Stimulated activated CD8-positive, alpha-beta memory T cell treated with anti-CD3 and anti-CD28 coated beads, Interleukin-7, amount 100 ng/mL, for 1 hour (primary cell): ENCODE measurements at places on chromosomes 6 and 20.

DNA sequence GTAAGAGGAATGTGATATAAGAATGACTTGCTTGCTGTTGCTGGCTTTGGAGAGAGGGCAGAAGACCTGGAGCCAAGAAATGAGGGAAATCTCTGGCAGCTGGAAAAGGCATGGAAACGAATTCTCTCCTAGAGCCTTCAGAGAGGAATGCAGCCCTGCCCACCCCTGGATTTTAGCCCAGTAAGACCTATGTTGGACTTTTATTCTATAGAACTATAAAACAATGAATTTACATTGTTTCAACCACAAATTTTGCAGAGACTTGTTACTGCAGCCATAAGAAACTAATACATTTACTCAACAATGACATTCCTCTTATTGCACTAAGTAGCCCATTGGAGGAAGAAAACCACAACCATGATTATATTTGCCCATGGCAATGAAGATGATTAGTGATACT is 39.5 kb upstream of the PREP start:
- DNase-seq: no peak

- no peak for DNase-seq
Measured at GRCh38 chr6:18293076-18293904, 29.0 kb upstream of the DEK start.

GRCh38 chr6:165486183-165487137 is 176.6 kb downstream of the PDE10A start:
- DNase-seq: no peak

- no peak for DNase-seq
Measured at GRCh38 chr6:25297039-25297441, 17.9 kb downstream of the CARMIL1 start.

GRCh38 chr6:69880601-69881000 is 14.2 kb downstream of the COL19A1 start:
- DNase-seq: no peak

DNA sequence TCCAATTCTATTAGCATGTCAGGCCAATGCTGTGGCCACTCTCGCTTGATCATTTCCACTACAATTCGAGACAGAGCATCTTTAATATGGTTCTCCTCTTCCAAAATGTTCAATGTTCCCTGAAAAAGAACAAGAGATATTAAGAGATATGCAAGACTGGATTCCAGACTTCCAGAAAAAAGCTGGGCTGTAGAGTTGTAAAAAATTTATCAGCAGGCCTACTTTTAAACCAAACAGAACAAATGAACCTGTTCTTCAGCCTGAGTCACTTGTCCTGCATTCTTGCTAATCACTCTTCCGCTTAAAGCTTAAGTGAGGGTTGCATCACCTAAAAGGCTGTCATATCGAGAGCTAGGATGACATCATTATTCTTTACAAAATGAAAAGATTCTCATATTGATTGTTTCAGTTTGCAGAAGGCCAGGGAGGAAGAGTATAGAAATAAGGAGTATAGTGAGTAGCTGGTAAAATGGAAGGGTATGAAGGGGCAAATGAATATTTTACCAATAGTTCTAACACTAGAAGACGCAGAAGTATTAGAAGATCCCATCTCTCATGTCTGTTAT is 4.9 kb downstream of the XPO5 start:
- DNase-seq: no peak
